ENCODE measurements at places on chromosomes 13 and 19. TPM values are rescaled to one million over a fixed set of nuclear protein-coding genes. Genes with fewer than 3 reads are reported as not detected.

ZNF701 gene
- 11.9 TPM for total RNA-seq

POGLUT2 gene
- 1.2 TPM for total RNA-seq

ZNF486 gene
- 4.7 TPM for total RNA-seq

CD33 gene
- total RNA-seq, result not detected

KLF16 gene
- 88.7 TPM for total RNA-seq
